Effector CD4-positive, alpha-beta T cell (primary cell): ENCODE measurements at places on chromosomes 7 and 10.

DNA sequence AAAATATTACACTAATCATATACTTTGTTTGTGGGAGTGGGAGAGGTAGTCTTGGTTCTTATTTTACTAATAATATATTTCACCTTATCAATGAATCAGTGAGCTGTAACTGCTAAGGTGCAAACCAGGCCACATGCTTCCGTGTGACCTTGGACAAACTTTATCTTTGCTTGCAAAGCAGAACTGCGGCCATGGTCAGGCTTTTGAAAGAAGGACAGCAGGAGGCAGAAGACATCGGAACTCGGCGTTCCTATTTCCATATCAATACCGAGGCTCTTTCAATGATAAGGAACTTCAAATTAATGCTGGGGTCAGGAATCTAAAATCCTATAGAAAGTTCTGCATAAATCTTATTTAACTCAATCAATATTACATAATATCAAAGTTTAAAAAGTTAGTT, 491.9 kb upstream of the PFKP start:
- DNase-seq, result no peak

- DNase-seq, result no peak
These were observed 103.3 kb downstream of the CHRM2 start for GRCh38 chr7:136971776-136972175.

DNA sequence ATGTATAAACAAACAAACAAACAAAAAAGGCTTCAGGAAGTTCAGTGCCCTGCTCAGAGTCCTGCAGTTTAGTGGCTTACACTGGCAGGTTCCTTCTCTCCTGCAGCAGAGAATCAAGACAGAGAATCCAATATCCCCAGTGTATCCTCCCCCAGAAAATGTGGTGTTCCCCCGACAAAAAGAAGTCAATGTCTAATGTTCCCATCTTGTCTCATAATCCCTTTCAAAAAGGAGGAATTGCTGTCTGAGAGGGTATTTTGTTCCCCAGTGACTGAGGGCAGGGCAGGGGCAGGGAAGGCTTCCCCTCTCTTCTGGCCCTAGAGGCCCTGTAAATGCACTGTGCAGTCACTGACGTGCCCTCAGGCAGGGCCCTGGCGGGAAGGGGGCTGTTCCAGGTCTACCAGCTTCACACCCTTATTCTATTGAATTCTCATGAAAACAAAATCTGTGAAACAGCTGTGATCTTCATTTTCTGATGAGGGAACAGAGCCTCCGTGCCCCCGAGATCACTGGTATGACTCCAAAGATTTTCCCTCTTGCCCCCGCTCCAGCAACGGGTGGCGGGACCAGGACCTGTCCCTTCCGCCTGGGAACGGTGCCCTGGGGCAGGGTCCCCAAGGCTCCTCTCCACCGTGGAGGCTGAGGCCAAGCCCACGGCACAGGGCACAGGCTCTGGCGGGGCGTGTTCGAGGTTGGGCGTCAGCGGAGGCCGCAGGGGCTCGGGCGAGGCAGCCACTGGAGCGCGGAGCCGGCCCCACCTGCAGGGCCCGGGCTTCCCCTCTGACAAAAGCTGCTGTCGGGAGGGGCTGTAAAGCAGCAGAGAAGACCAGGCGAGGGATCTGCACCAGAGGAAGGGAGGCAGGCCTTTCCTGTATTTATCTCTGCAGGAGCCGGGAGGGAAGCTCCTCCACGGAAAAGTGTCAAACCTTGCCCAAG, 13.4 kb upstream of the WDFY4 start:
- no peak for DNase-seq

DNA sequence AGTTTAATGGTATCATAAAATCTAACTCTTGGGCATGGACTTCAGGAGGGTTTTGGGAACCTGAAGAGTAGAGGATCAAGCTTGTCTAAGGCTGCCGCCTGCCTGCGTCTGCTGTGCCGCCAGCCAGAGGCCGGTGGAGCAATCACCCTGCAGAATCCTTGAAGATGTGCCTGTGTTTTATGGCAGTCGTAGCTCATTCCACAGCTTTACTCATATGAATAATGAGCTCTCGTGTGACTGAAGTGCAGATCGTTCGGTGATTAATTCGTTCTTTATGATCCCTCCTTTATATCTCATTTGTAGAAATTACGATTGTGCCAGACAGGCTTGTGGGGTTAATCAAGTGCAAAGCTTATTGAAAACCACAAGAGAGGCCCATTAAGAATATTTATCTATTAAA, 100.8 kb downstream of the ACTR3B start:
- DNase-seq, result no peak

GRCh38 chr10:14540062-14540461, 209.3 kb upstream of the FRMD4A start:
- DNase-seq, result no peak

GRCh38 chr10:48502791-48503190, 102.1 kb downstream of the ARHGAP22 start:
- DNase-seq, result no peak

DNA sequence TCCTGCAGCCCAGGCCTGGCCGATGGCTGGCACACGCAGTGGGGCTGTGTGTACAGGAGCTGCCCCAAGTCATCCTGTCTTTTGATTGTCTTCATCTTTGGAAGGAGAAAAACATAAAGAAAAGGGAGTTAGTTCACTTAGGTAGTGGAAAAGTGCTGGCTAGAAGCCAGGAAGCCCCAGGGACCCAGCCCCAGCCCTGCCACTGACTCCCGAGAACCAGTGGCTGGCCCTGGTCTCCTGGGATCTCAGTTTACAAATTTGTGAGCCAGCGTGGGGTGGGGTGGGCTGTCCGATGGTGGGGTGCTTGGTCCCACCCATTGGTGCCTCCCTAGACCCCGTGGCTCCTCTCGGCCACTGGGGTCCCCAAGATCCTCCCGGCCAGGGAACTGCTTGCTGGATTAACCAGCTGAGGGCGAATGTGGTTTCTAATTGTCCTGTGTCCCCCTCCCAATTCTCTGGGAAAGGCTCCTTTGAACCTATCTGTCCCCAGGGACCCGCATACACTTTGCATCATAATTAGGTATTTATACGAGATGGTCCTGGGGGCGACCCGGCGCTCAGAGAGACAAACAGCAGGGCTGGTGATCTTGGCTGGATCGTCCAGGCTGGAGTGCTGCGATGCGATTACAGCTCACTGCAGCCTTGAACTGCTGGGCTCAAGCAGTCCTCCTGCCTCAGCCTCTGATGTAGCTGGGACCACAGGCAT, 16.3 kb upstream of the CHST12 start:
- DNase-seq, result no peak

- DNase-seq, result no peak
These were observed 77.8 kb downstream of the TEX36 start for GRCh38 chr10:125605167-125605566.

DNA sequence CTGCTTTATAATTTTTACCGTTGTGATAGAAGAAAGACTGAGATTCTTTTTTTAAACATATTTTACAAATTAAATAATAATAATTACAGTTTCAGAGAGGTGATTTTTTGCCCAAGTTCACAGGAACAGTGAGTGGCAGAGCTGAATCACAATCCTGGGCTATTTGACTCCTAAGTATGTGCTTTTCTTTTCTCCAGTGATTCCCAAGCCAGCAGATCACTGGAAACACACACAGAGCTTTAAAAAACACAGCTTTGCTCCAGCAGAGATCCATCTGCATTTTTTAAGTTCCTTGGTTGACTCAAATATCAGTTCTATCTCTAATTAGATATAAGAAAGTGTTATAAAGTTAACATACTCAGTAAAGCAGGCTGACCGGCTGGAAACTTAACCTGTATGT, 69.0 kb downstream of the AHR start:
- no peak for DNase-seq

GRCh38 chr7:14275356-14275755, 285.9 kb upstream of the ETV1 start:
- DNase-seq, result no peak

DNA sequence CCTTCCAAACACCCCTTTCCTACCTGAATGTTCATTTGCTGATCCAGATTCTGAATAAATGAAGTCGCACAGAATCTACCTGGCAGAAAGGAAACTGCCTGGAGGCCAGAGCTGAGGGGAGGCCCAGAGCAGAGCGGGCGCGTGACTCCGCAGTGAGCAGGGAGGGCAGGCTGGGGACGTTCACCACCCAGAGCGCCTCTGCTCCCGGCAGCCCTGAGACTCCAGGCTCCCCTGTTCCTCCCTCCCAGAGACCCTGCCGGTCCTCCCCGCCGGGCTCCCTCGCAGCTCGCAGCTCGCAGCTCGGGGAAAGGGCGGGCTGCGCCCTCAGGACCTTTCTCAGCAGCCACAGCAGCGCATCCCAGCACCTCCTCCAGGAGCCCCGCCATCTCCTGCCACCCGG, 176.7 kb upstream of the ZNF32 start:
- no peak for DNase-seq

GRCh38 chr10:101311185-101312066, 42.5 kb upstream of the BTRC start:
- DNase-seq, result no peak

- no peak for DNase-seq
These were observed 74.4 kb upstream of the EFCAB10 start for GRCh38 chr7:105655500-105656380.

DNA sequence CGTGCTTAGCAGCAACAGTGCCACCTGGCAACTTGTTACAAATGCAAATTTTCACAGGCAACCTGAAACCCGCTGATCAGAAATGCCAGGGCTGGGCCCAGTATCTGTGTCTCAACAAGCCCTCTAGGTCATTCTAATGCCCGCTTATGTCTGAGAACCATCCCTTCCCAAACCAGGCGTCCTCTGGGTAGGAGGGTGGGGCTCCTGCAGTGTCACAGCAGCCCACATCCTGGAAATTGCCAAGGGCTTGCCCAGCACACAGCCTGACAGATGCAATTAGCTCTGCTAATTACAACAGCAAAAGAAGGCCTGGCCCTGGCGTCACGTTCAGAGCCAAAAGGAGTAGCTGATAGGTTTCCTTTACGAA, 15.9 kb downstream of the ITPRIP start:
- DNase-seq, result no peak

- no peak for DNase-seq
These were observed 162.2 kb downstream of the ELMO1 start for GRCh38 chr7:37286454-37286832.

DNA sequence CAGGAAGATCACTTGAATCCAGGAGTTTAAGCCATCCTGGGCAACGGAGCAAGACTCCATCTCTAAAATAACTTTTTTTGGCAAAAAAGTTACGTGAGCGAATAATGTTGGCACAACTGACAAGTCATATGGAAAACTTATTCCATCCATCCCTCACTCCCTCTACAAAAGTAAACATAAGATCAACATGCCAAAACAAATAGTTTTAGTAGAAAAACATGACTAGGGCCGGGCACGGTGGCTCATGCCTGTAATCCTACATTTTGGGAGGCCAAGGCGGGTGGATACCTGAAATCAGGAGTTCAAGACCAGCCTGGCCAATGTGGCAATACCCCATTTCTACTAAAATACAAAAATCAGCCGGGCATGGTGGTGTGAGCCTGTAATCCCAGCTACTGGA, 25.6 kb downstream of the SLC25A16 start:
- no peak for DNase-seq

DNA sequence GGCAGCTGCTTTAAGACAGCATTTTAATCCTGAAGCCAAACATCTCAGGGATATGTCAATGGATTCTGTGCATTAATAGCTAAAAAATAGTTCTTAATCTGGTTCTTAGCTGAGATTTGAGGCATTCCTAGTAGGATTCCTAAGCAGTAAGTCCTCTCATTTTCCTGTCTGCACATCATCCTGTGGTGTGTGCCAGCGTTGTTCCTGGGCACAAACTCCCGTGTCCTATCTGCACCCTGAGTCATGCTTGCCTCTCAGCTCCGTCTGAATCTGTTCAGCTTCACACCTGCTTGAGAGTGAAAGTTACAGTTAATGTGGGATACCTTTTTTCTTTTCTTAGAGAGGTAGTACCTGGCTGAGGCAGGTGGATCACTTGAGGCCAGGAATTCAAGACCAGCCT, 19.5 kb downstream of the BAG3 start:
- no peak for DNase-seq

GRCh38 chr10:3006093-3006492, 61.3 kb upstream of the PFKP start:
- DNase-seq, result no peak

- DNase-seq, result no peak
These were observed 517 bp downstream of the ITGB1 start for GRCh38 chr10:32957341-32958084.

GRCh38 chr10:89053555-89053954, 63.0 kb downstream of the FAS start:
- DNase-seq, result no peak

DNA sequence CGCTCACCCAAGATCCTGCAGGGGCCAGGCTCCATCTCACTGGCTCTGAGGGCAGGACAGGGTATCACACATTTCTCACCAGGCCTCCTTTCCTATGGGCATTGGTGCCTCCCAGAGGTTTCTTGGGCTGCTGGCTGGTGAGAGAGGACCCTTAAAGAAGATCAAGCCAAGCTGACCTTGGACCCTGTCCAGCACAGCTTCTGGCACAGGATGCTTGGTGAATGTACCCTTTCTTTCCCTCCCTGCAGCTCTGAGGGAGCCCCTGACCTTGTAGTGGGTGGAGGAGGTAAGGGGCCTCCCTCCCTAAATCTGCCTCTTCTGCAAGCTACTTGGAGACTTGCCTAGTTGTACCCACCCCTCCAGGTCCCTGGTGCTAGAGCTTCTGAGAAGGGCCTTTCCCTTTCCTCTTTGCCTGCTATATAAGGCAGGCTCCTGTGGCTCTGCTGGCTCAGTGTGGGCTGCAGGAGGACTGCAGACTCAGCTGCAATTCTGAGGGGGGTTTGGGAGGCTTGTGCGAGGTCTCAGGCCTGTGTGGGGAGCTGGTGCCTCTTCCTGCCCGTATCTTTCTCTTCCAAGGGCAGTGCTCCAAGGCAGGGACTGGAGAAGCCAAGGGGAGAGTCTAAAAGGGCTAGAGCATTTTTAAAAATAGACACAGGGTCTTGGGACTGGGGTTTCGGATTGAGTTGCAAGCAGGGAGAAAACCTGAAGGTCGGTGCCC, 11.7 kb upstream of the TRIM8 start:
- no peak for DNase-seq

DNA sequence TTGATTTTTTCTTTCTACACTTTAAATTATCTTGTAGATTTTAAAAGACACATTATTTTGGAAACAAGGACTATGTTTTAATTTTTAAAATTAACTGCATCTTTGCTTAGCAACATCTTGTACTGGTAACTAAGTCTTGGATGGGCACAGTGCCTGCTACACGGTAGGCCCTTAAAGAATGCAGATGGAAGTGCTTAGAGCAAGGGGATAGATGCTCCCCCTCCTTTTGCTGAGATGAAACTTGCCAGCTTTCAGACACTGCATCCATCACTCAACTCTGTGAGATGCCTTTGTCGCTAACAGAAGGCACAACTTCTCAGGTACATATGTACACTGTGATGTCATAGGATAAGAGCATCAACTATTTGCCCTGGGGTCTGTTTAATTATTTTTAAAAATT, 103.9 kb downstream of the LRRC18 start:
- DNase-seq, result no peak

GRCh38 chr7:6277476-6277875, 5.1 kb upstream of the CYTH3 start:
- no peak for DNase-seq

GRCh38 chr10:132708441-132708840, 77.5 kb downstream of the NKX6-2 start:
- DNase-seq, result no peak

GRCh38 chr7:103240806-103241205, 56.4 kb upstream of the PMPCB start:
- DNase-seq, result no peak
